Ecto neural progenitor cell (in vitro differentiated cells): ENCODE measurements at places on chromosomes 5 and 9.
A peak's percentile ranks its signal among the peaks of the same experiment; 100 is the strongest.

GRCh38 chr9:136082496-136083361 lies 12.4 kb downstream of the NACC2 start:
- DNase-seq = no peak

GRCh38 chr5:130168211-130168610 lies 263.9 kb downstream of the CHSY3 start:
- no peak for DNase-seq

DNA sequence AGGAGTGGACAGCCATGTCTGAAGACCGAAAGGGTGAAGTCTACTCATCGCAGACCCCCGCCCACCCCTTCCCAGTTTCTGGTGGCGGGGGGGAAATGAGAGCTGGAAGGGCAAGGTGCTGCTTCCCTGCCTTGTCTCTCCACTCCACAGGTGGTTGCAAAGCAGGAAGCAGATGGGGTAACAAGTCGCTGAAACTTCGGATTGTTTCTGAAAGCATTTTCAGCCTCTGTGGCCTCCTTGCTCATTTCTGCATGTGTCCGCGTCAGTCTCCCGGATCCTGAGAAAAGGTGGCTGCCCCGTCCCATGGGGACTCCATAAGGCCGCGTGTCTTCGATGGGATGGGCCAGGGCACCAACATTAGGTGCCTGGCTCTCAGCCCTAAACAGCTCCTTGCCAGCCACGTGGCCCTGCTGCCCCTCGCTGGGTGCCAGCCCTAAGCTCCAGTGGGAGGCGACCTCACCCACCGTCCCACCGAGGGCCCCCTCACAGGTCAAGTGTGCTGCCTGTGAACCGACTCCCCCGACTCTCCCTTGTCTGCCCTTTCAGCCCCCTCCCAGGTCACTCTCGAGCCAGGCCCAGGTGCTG lies 971 bp downstream of the PHYKPL start:
- no peak for DNase-seq

- DNase-seq = no peak
These were observed 99.0 kb upstream of the DAB2 start for GRCh38 chr5:39523821-39524220.

GRCh38 chr5:77560677-77561263 lies 68.7 kb upstream of the WDR41 start:
- no peak for DNase-seq

DNA sequence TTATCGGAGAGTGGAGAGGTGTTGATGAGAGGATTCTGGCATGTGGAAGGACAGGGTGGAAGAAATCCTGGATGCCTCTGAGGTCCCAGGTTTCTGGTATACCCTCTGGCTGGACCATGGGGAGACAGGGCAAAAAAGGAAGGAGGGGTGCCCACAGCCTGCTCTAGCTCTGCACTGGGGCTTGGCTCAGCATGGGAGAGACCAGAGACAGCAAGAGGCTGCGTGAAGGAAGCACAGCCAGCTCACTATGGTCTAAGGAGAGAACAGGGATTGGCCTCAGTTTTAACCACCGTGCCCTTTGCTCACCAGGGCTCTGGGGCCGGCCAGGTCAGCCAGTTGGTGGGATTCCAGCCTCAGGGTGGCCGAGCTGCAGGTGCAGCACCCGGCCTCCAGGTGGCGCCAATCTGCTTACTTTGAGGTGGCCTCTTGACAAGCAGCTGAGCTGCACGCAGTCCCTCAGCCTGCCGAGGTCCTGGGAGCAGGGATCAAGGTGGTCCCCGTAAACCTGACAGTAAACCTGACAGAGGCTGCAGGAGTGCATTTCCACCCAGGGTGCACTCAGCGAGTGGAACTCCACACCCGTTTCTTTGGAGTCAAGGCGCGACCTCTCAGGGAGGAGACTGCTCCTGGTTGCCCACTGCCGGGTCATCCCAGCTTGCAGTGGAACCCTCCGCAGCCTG lies 25.0 kb upstream of the SPTLC1 start:
- DNase-seq = peak; percentile 93

- DNase-seq = no peak
These were observed 140.3 kb upstream of the RETREG1 start for GRCh38 chr5:16757146-16757545.

DNA sequence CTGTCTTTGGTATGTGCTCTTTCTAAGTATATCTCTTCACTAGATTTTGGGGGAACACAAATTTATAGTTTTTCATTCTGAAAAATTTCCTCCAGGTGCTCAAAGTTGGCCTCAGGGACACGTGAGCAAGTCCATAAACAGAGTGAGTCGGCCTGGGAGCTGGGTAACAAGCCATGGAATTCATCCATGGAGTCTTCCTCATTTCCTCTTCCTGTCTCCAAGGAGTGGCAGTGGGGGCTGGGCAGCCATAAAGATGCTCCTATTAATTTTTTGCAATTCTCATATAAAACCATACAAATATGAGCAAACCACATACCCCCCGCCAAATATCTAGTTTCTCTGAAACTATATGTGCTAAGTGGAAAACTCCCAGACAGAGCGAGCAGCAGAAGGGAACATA lies 136.6 kb upstream of the OTULINL start:
- no peak for DNase-seq

GRCh38 chr5:143524338-143524945 lies 121.0 kb upstream of the NR3C1 start:
- DNase-seq = no peak

DNA sequence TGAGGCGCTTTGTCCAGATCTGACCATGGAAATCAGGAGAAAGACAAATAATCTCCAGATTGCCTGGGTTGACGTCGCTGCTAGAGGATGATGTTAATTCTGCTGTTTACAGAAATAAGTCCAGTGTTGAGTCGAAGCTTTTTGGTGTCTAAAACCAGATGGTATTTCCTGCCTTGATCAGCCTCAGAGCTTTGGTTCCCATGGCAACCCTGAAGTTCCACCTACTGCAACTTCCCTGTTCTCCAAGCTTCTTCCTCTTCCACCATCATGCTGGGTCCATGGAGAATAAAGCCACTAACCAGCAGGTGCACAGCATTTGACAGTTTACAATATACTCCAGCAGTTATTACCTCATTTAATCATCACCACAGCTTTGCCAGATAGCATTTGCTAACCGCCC lies 18.0 kb upstream of the GABBR2 start:
- DNase-seq = no peak

GRCh38 chr5:1767524-1768282 lies 31.9 kb downstream of the MRPL36 start:
- DNase-seq = no peak

DNA sequence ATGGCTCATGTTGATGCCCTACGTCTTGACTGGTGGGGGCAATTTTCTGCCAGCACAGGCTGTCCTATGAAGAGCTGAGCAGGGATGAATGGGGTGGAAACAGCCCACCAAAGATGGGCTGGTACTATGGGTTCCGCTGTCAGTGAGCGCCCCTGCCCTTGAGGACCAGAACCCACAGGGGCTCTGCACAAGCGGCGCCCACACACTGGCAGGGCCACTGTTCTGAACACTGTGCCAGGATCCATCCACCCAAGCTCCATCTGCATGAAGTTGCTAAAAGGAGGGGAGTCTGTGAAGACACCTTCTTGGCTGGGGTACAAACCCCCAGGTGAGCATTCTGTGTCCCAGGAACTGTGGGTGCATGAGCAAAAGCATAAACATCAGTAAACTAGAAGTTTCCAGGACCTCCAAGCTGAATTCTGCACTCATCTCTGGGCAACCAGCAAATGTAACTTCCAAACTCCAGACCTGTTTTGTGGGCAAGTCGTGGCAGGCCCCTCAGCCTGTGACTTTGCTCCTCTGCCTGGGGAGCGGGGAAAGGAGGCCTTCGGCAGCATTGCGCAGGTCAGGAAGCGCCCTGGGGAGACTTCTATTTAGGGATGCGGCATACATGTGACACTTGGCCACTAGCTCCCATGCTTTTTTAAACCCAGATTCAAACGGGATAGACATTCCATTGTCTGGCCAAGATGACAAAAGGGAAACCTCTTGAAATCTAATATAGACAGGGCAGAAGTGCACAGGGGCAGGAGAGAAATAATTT lies 48.9 kb downstream of the PTPN3 start:
- no peak for DNase-seq

- DNase-seq = no peak
These were observed 42.6 kb upstream of the SPATA31D4 start for GRCh38 chr9:81885602-81886001.

- DNase-seq = no peak
These were observed 217.6 kb upstream of the PIK3R1 start for GRCh38 chr5:67997892-67998457.

GRCh38 chr9:104923740-104924139 lies 4.2 kb downstream of the ABCA1 start:
- DNase-seq = no peak

DNA sequence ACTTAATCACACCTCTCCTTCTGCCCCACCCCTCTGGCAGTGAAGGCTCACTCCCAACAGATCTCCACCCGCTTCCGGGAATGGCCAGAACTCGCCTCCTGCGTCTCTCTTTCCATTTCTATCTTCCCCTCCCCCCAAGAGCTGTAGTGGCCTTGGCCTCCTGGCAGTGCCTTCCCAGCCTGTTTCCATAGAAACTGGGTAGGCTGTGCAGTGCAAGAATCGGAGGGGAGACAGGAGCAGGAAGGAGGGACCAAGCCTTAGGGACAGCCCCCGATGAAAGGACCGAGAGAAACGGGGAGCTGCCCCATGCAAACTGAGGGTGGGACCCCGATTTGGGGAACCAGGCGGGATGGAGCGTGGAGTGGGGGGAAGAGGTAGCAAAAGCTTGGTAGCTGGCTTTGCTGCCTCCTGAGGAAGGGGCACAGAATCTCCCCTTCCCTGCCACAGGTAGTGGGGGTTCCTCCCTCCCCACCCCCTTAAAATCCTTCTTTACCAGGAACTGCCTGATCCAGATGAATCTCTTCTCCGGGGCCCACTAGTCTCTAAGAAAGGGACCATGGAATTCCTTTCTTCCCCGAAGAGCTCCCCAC lies 4.5 kb upstream of the PCDH1 start:
- no peak for DNase-seq

DNA sequence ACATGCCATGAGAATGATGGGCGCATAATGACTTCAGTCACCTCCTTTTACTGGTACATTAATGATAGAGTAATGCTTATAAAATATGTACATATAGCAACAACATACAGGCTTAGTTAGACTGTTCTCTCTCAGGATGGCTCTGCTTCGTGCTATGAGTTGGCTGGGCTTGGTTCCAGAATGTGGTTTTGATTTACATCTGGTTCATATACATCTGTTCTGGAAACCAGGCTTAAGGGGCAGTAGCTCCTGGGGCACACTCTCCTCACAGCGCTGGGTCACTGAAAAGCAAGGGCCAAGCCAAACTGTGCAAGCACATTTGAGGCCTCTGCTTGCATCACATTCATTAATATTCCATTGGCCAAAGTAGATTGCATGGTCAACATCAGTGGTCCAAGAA lies 44.9 kb downstream of the PCSK1 start:
- no peak for DNase-seq

GRCh38 chr9:1458503-1458902 lies 408.3 kb downstream of the DMRT2 start:
- no peak for DNase-seq

GRCh38 chr9:121613009-121613752 lies 38.3 kb upstream of the DAB2IP start:
- DNase-seq = no peak

DNA sequence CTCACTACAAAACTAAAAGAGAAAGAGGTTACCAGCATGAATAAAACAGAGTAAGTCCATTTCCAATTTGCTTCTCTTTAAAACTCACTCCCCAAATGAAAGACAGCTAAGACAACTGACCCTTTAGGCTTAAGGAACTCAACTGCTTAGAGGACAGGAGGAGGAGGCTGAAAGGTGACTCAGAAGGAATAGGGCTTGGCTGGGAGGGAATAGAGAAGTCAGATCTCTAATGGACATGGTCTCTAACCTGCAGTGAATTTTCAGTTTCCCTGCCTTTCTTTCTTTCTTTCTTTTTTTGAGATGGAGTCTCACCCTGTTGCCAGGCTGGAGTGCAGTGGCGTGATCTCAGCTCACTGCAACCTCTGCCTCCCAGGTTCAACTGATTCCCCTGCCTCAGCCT lies 261.8 kb upstream of the CLINT1 start:
- DNase-seq = no peak

DNA sequence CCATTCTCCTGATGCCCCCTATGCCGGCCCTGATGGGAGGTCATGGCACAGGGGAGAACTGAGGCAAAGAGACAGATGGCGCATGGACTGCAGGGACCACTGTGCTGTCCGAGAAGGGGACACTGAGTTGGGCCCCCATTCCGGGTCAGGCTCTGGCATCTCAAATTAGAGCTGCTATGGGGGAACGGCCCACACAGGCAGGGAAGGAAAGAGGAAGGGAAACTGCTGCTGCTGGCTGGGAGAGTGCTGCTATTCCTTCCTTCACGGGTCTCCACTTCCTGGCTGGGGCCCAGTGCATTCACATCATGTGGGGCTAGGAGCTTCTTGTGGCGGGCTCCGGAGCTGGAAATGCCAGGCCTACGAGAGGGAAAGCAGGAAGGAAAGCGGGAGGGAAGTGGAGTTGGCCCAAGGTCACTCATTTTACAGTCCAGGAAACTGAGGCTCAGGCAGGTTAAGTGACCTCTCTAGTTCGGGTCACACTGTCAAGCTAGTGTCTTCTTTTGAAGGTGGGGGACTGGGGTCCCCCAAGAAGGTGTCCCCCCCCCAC lies 1.3 kb upstream of the CARD19 start:
- no peak for DNase-seq

GRCh38 chr9:116952436-116952810 lies 265.3 kb downstream of the TRIM32 start:
- no peak for DNase-seq

- no peak for DNase-seq
These were observed 74.8 kb downstream of the SLF1 start for GRCh38 chr5:94693043-94693822.

- DNase-seq = no peak
These were observed 42.6 kb downstream of the ANKRD55 start for GRCh38 chr5:56190497-56190896.

DNA sequence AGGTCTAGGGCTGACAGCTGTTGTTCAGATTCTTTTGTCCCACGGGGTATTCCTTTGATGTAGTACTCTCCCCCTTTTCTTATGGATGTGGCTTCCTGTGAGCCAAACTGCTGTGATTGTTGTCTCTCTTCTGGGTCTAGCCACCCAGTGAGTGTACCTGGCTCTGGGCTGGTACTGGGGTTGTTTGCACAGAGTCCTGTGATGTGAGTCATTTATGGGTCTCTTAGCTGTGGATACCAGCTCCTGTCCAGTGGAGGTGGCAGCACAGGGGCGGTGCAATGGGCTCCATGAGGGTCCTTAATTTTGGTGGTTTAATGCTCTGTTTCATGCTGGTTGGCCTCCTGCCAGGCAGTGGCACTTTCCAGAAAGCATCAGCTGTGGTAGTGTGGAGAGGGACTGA lies 161.3 kb downstream of the CAVIN4 start:
- no peak for DNase-seq

GRCh38 chr5:103706939-103707682 lies 144.5 kb upstream of the NUDT12 start:
- no peak for DNase-seq

GRCh38 chr5:163551156-163551555 lies 45.7 kb downstream of the MAT2B start:
- no peak for DNase-seq

- no peak for DNase-seq
These were observed 22.4 kb downstream of the UTP15 start for GRCh38 chr5:73587923-73588322.

GRCh38 chr5:172918421-172919371 lies 40.5 kb upstream of the RPL26L1 start:
- DNase-seq = no peak
